ENCODE measurements at places on chromosomes 5 and 9. TPM values are rescaled to one million over a fixed set of nuclear protein-coding genes. Genes with fewer than 3 reads are reported as not detected.

SLC25A2 gene
- 0.39 TPM for total RNA-seq

MAPKAP1 gene
- 62.8 TPM for total RNA-seq

SLC34A3 gene
- not detected for total RNA-seq

PCDHB9 gene
- under 0.01 TPM for total RNA-seq

CCDC192 gene
- total RNA-seq: not detected

CCDC112 gene
- total RNA-seq: 7.3 TPM
